ENCODE measurements at places on chromosomes 6 and 20. TPM values are rescaled to one million over a fixed set of nuclear protein-coding genes. Genes with fewer than 3 reads are reported as not detected.

CCN6 gene
- not detected for polyA plus RNA-seq

LAMA5 gene
- polyA plus RNA-seq, result 278 TPM

HSPA1L gene
- 0.75 TPM for polyA plus RNA-seq

CDYL gene
- polyA plus RNA-seq, result 6.2 TPM

DST gene
- polyA plus RNA-seq, result 16.3 TPM

PRSS35 gene
- polyA plus RNA-seq, result 0.12 TPM

SEMG1 gene
- not detected for polyA plus RNA-seq

LGSN gene
- polyA plus RNA-seq, result 0.03 TPM

FAXC gene
- polyA plus RNA-seq, result 2.6 TPM

GINS1 gene
- 2.3 TPM for polyA plus RNA-seq

VWA7 gene
- polyA plus RNA-seq, result 1.3 TPM

TGIF2 gene
- polyA plus RNA-seq, result 5.2 TPM

GTSF1L gene
- polyA plus RNA-seq, result not detected

CMTR1 gene
- 6.3 TPM for polyA plus RNA-seq

GLP1R gene
- 0.31 TPM for polyA plus RNA-seq

RNF217 gene
- polyA plus RNA-seq, result 4.3 TPM

OXT gene
- polyA plus RNA-seq, result not detected

RREB1 gene
- 8.2 TPM for polyA plus RNA-seq

GPR6 gene
- not detected for polyA plus RNA-seq

SYCP2L gene
- not detected for polyA plus RNA-seq

FBXO9 gene
- polyA plus RNA-seq, result 42.2 TPM

TFAP2A gene
- 10.1 TPM for polyA plus RNA-seq

KPNA5 gene
- polyA plus RNA-seq, result 1.5 TPM

GNMT gene
- 73.2 TPM for polyA plus RNA-seq

PTPN1 gene
- polyA plus RNA-seq, result 10.8 TPM

ZC2HC1B gene
- polyA plus RNA-seq, result not detected

LY86 gene
- polyA plus RNA-seq, result 2.4 TPM

SLA2 gene
- polyA plus RNA-seq, result 2.7 TPM

SAPCD1 gene
- 2.4 TPM for polyA plus RNA-seq

CTCFL gene
- polyA plus RNA-seq, result not detected

BPIFB1 gene
- 169 TPM for polyA plus RNA-seq

GJA1 gene
- 9.5 TPM for polyA plus RNA-seq

GRIK2 gene
- 0.50 TPM for polyA plus RNA-seq

CYP24A1 gene
- 1.2 TPM for polyA plus RNA-seq

CGA gene
- not detected for polyA plus RNA-seq

PRPF6 gene
- polyA plus RNA-seq, result 39.6 TPM

CPXM1 gene
- polyA plus RNA-seq, result 0.92 TPM

MYBL2 gene
- 4.1 TPM for polyA plus RNA-seq

SMOC2 gene
- polyA plus RNA-seq, result 18.8 TPM

SEMG2 gene
- not detected for polyA plus RNA-seq

LY6G6F gene
- not detected for polyA plus RNA-seq

GGT7 gene
- polyA plus RNA-seq, result 4.1 TPM

MAP3K7 gene
- polyA plus RNA-seq, result 8.5 TPM

NUP153 gene
- 5.2 TPM for polyA plus RNA-seq

OR2B6 gene
- not detected for polyA plus RNA-seq

PAQR8 gene
- 5.2 TPM for polyA plus RNA-seq

MROH8 gene
- polyA plus RNA-seq, result 1.8 TPM

EPHA7 gene
- polyA plus RNA-seq, result 0.92 TPM

ZNF391 gene
- polyA plus RNA-seq, result 1.9 TPM

TMC2 gene
- not detected for polyA plus RNA-seq

ADGRF5 gene
- 2.4 TPM for polyA plus RNA-seq

KCNK5 gene
- polyA plus RNA-seq, result 6.0 TPM

RAET1G gene
- polyA plus RNA-seq, result 3.1 TPM

ATG5 gene
- polyA plus RNA-seq, result 28.7 TPM

NANP gene
- 2.7 TPM for polyA plus RNA-seq

WFDC2 gene
- polyA plus RNA-seq, result 57.7 TPM

DXO gene
- polyA plus RNA-seq, result 11.9 TPM

CST2 gene
- not detected for polyA plus RNA-seq

ARFGEF3 gene
- polyA plus RNA-seq, result 5.2 TPM

PPP1R16B gene
- polyA plus RNA-seq, result 1.5 TPM

All from stomach (tissue), 19 donors.